ENCODE measurements at places on chromosomes 11 and 22.

GRCh38 chr22:41274856-41275255, 11.1 kb downstream of the RANGAP1 start:
- DNase-seq = no peak

DNA sequence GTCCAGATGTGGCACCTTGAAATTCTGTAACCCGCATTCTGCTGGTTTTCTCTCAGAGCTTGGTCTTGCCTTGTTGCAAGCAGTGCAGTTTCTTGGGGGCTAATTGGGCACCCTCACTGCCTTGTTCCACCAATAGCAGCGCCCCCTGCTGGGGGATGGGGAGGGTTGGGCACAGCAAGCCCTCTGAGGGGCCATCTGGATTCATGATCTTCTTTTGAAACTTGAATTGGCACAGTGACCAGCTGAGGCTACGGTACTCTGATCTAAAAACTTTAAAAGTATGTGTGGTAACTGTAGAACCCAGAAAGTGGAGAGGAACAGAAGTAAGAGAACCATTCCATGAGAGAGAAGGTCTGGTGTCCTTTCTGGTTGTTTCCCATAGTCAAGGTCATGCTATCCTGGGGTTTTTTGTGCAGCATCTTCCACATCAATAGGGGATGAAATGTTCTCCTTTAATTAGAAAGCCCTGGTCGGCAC, 64.2 kb downstream of the MED15 start:
- no peak for DNase-seq

DNA sequence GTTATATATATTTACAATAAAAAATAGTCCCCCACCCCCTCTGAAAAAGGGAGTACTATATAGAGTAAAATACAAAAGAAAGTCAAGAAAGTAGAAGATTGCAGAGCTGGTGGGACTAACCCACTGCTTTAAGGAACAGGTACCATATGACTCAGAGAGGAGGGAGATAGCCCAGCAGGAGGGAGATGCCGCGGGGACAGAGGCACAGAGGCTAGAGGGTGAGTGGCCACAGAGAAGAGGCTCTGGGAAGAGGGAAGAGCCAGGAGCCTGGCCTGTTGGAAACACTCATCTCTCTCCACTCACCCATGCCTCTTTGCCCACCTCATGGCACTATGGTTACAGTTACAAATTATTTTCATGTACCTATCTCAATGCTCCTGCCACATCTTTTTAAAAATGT, 53.6 kb upstream of the LYVE1 start:
- DNase-seq = no peak

DNA sequence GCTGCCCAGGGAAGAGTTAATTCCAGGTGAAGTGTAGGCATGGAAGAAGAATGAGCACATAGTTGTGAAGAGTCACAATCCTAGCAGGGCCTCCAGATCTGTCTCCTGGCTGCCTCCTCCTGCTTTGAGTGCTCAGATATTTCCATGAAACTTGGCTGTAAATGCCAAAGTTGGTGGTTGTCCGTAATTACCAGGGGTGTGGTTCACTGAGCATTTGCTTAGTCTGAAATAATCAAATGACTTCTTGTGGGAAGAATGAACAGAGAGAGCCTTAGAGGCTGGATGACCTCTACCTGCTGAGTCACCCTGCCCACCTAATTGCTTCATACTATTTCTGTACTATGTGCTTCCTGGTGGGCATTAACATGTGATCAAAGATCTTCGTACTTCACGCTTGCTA, 50.9 kb downstream of the APIP start:
- DNase-seq = no peak

DNA sequence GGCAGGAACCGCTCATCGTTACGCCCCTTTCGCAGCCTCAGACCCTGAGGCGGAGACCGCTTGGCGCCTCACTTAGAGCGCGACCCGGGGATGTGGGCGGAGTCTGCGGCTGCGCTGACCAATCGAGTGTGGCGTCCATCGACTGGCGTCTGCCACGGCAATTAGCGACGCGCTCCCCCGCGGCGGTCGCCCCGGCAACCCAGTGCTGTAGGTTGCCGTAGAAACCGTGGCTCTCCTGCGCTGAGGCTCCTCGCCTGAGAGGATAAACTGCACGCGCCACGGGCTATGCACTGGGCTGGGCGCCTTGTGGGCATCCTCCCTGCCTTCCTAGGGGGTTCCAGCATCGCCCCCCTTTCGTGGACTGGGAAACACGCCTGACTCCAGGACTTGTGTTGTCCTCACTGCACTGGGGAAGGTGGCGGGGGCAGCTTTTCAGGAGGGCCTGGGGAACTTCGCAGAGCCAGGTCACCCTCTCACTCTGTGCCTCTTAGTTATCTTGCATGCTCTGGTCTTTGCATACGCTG, 701 bp upstream of the P2RX6 start:
- peak; percentile 79 for DNase-seq

DNA sequence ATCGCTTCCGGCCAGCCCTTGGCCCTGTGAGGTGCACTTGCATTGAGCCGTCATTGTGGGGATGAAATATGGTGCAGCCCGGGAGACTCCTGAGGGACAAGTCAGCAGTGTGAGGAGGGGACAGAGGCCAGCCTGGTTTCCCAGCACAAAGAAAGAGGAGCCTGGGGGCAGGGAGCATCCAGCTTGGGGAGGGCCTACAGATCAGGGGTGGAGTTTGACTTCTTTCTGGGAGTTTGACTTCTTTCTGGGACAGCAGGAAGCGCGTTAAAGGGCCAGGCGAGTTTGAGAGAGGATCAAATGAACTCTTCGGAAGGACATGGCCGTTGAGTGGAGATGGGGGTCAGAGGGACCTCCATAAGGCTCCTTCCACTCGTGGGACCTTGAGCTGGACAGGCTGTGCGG, 91.9 kb downstream of the LRRC32 start:
- no peak for DNase-seq

DNA sequence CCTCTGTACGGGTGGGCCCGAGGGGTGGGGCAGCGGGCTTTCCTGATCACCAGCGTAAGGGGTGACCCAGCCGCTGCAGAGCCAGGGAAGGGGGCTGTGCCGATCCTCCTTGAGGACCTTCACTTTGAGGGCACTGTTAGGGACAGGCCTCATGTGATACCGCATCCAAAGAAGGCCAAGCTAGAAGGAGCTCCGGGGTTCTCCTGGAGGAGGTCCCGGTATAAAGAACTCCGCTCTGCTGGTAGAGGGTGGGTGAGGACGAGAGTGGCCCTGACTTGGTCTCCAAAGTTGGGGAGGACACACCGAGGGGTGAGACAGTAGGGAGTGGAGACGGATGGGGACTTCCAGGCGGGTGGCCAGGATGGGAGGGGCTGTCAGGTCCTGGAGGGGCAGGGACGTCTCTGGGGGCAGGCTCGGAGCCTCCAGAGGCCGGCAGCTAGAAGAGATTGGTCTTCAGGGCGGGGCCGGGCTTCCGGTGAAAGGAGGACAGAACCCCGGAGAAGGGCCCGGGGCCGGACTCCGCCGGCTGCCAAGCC, 4.6 kb downstream of the PHOX2A start:
- DNase-seq = no peak

DNA sequence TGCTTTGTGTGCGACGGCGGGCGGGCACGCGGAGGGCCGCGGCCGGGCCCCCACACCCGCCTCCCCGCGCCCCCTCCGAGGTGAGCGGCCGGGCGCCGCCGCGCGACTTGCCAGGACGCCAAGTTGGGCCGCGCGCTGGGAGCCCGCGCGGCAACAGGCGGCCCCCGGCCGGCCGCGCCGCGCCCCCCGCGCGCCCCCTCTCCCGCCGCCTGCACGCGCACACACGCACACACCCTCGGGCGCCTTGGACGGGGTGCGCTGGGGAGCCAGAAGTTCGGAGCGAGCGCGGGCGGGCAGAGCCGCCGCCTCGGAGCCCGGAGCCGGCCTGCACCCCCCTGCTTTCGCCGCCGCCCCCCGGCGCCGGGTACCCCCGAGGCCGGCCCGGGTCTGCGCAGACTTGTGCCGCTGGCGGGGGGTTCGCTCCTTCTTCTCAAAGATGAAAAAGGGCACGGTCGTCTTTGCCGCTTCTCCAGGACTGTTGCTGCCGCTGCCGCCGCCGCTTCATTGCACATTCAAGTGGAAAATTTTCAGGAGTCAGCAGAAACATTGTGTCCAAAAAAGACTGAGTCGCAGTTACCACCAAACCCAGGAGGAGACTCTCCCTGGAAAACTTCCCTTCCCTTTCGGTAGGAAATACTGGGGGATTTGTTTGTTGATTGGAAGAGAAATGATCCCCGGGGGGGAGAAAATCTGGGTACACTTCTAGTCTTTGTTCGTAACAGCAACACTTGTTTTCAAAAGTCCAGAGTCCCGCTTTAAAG, 895 bp downstream of the TEAD1 start:
- DNase-seq = no peak

GRCh38 chr11:72391638-72392423, 42.5 kb downstream of the CLPB start:
- no peak for DNase-seq

- DNase-seq = no peak
Observed at GRCh38 chr11:47433157-47433556, 6.9 kb upstream of the PSMC3 start.

DNA sequence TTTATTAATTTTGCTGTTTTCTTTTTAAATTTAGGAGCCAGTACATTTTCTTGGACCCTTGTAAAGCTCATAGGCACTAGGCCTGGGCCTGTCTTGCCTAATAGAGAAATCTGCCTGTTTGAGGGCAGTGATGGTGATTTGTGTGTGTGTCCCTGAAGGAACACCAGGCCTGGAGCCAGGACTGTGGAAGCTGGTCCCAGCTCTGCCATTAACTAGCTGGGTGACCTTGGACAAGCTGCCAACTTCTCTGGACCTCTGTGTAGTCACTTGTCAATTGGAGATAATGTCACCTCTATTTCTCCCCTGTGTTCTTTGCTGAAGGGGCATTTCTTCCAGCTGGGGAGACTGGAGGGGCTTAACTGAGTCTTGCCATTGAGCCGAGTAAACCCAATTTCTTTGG, 16.0 kb upstream of the FTH1 start:
- DNase-seq = no peak

DNA sequence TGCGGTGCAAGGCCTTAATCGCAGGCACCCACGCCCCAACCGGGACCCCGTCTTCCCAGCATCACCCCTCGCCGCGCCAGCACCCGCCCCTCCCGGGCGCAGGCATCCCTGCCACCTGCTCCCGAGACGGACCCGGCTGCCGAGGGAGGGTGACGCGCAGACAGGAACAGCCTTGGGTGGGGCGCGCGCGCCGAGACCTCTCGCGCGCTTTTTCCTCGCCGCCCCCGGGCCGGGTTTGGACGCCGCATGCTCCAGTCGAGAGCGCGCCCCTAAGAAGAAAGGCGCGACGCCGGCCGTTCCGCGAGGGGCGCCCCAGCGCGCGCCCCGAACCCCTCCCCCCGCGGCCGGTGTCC, 504 bp downstream of the CFL1 start:
- no peak for DNase-seq

DNA sequence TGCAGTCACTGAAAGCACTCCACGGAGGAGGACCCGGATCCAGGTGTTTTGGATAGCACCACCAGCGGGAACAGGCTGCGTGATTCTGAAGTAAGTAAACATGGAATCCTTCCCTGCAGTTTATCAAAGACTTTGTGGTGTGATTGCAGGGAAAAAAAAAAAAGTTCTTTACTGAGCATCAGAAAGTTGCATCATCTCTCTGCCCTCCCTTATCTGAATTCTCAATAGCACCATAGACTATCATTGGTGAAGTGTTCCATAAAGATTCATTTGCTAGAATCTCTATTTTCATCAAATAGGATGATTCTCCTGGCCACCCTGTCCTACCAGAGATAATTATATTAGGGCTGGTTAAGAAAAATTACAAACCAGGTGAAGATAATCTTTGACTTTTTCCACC, 79.0 kb downstream of the SPON1 start:
- no peak for DNase-seq

GRCh38 chr22:36636916-36637315, 66.6 kb downstream of the CACNG2 start:
- no peak for DNase-seq

GRCh38 chr11:104916442-104916841, 18.2 kb upstream of the CASP12 start:
- DNase-seq = no peak

GRCh38 chr22:17380359-17381087, 11.3 kb downstream of the CECR2 start:
- DNase-seq = no peak

GRCh38 chr11:26947379-26947844, 46.5 kb upstream of the FIBIN start:
- DNase-seq = no peak

GRCh38 chr11:131999084-131999483, 628.7 kb downstream of the NTM start:
- peak; percentile 99 for DNase-seq

DNA sequence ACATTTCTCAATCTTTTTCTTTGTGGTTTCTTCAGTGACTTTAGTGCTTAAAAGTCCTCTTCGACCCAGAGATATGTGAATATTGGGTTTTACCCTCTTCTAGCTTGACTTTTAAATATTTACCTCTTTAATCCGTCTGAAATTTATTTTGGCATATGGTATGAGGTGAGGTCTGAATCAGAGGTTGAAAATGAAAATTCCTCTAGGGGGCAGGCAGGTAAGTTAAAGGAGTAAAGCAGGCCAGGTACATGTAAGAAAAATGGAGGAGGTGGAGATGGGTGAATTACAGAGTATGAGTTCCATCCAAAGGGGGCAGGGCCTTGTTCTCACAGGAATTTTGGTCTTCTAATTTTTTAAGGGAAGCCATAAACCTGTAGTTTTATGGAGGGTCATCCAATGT, 263.8 kb upstream of the NARS2 start:
- DNase-seq = no peak

DNA sequence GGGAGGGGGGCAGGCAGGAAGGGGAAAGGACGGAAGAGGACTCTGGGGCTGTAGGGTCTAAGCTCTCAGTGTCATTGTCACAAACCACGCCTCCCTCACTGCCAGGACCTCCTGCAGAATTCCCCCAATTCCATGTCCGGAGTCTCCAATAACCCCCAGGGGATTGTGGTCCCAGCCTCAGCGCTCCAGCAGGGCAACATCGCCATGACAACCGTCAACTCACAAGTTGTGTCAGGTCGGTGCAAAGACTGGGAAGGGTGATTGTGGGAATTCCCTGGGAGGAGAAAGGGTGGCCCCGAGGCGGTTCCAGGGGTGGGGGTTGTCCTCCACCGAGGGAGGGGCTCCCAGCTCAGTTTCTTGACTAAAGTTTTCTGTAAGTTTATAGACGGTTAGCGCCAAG, 86.0 kb downstream of the FEZ1 start:
- no peak for DNase-seq

- DNase-seq = no peak
Observed at GRCh38 chr11:27329867-27330632, 33.0 kb downstream of the CCDC34 start.

- DNase-seq = no peak
Observed at GRCh38 chr11:102983486-102983885, 28.0 kb upstream of the MMP13 start.

Data from NCI-H1417 treated with DMSO at 0.1 percent for 48 hours (cell line).